ENCODE measurements at places on chromosomes 7 and 10.

DNA sequence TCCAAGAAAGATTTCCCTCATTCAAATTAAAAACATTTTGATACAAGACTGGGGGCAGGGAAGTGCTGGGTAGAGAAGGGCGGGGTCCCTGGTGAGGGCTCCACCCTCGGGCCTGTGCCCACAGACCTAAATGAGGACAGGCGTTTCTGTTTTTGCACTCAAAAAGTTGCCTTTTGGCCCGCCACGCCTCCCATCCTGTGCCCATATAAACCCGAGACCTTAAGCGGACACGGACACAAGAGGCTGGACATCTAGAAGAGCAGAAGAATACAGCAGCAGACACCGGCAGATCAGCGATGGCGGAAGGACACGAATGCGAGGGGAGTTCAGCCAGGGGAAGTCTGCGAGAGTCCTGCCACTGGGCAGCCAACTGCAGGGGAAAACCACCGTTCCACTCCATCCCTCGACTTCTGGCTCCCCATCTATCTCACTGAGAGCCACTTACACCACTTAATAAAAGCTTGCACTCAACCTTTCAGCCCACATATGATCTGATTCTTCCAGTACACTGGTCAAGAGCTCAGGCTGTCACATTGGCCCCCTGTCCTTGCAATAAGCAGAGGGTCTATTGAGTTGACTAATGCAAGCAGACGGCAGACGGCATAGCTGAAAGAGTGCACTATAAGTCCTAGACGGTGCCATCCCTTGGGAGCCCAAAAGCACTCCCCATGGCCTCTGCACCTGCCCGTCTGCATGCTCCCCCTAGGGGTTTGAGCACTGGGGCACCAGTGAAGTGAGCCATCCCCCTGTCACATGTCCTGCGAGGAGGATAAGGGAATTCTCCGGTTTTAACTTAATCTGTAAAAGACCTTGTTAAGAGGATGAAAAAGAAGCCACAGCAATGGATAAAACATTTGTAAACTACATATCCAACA, 181.8 kb upstream of the PRSS1 start:
- no peak for DNase-seq

DNA sequence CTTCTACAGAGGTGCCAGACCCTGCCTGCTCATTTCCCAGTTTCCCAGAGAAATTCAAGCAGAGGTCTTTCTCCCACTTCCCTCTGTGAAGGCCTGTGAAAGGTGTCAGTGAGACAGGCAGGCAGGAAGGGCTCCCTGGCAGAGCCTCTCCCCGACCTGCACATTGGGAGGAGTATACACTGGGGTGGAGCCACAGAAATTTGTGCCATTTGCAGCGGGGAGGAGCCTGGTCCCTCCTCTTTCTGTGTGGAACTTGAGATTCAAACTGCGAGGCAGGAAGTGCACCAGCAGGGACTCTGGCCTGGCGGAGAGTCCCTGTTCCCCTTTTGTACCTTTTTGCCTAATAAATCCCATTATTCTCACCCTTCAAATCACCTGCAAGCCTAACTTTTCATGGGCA, 54.6 kb upstream of the OPN4 start:
- DNase-seq = no peak

GRCh38 chr10:115558252-115558651, 465.1 kb downstream of the ATRNL1 start:
- DNase-seq = no peak

DNA sequence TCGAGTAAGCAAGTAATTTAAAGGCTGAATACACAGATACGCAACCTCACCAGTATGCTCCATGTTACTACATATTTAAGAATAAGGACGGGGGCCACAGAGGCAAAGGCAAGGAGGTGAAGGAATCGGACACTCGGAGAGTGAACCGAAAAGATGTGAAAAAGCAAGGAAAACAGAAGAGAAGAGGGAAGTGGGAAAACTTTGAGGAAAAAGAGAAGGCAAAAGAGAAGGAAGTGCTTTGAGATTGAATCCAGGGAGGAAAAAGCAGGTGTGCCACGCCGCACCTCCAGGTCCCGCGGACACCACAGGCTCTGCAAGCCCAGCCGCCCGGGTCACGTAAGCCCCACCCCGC, 367 bp upstream of the AVL9 start:
- DNase-seq = no peak

GRCh38 chr7:42272793-42273665, 36.0 kb upstream of the GLI3 start:
- no peak for DNase-seq

- DNase-seq = no peak
These were observed 76.7 kb downstream of the ANK3 start for GRCh38 chr10:60312818-60313588.

DNA sequence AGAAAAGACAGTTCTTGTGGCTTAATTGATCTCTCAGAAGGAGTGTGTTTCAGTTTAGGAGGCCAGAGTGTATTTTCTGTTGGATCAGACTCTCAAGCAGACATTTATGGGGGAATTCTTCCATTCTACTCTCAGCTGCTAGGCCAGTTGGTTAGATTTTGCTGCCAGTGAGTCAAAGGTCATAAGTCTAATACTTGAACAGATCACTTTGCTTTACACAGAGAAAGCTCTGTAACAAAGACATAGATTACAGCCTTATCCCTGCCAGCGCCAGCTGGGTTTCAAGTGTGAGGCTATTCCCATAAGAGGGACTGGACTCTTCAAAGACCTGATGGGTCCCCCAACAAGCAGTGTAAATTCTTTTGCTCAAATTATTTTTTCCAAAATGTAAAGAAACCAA, 145.6 kb upstream of the SEMA3C start:
- no peak for DNase-seq

DNA sequence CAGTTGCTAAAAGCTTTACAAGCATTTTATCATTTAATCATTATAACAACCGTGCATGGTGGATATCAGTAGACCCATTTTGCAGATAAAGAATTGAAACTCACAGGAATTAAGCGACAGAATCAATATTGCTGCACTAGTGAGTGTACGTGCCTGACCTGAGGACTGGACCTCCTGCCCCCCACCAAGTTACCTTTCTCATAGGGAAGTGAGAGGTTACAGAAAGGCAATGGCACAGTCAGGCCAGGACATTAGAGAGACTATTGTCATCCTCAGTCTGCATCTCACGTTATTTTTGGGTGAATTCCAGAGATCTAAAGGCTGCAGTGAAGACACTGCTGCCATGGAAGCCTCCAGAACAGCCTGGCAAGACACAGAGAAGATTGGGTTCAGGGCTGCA, 80.9 kb downstream of the WDFY4 start:
- no peak for DNase-seq

- no peak for DNase-seq
These were observed 224.9 kb downstream of the SKIDA1 start for GRCh38 chr10:21300551-21300950.

Data from D721Med (cell line).